ENCODE measurements at places on chromosomes 2 and 18.

DNA sequence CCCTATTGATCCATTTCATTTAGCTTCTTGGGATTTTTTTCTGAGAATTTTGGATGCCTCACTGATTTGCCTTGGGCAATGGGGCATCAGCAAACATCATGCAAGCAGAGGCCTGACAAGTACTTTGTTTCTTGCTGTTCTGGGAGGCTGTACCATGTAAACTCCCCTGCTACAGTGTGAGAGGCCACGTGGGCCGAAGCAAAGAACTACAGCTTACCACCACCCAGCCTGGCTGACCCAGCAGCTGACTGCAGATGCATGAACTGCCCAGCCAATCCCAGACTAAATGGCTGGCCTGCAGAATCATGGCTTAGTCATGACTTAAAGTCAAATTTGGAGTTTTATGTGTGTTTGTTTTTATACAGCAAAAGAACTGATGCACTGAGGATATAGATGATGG lies 579.9 kb downstream of the CNTNAP5 start:
- DNase-seq = no peak

GRCh38 chr2:152861349-152861942 lies 143.0 kb downstream of the ARL6IP6 start:
- DNase-seq = no peak

DNA sequence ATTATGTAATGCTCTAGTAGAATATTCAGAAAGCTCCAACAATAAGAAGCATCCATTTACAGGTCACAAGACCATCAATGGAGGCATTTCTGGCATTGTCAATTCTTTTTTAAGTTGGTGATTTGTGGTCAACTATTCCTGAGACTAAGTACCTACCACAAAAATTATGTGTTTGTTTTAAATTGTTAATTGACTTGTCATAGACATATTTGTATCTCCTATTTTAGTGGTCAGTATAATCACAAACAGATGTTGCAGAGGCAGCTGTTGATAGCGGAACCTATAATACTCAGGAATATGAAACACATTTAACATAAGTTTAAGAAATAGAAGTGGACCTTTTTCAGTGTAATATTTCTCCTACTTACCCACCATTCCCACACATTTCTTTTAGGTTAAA lies 430.1 kb downstream of the CCDC85A start:
- no peak for DNase-seq

- DNase-seq = no peak
Observed at GRCh38 chr2:11128243-11128951, 26.9 kb upstream of the SLC66A3 start.

GRCh38 chr2:86476092-86476491 lies 34.9 kb downstream of the KDM3A start:
- DNase-seq = no peak

DNA sequence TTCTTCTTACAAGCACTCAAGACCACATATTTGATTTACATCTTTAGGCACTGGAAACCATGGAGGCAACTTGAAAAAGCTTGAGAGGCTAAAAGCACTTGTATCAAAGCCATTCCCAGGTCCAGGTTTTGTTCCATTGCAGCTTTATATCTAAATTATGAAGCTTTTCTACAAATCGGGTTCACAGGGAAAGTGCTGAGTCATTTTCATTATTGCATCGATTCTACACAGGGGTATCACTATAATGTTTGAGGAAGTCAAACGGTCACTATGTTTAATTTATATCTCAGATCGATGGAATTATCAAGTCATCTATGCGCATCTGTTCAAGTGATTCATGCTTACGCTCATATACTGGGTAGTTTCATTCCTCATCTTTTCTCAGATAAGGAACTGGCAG lies 118.7 kb downstream of the VWC2L start:
- no peak for DNase-seq

- no peak for DNase-seq
Observed at GRCh38 chr2:232698556-232699091, 1.5 kb downstream of the GIGYF2 start.

DNA sequence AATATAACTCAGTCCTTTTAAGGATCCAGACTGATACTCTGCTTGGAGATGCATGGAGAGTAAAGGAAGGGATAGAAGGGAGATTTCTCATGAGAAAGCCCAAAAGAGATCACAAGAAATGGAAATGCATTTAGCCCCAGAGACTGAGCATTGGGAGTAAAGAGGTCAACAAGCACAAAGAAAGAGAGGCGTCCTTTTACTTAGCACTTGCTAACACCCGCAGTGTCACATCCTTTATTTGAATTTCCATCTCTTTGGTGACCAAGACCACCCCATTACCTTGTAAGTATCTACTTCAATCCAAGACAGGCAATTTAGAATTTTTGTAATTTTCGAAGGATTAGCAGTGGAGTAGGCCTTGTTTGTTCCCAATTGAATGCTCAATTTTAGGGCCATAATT lies 111.8 kb upstream of the DCC start:
- DNase-seq = no peak

DNA sequence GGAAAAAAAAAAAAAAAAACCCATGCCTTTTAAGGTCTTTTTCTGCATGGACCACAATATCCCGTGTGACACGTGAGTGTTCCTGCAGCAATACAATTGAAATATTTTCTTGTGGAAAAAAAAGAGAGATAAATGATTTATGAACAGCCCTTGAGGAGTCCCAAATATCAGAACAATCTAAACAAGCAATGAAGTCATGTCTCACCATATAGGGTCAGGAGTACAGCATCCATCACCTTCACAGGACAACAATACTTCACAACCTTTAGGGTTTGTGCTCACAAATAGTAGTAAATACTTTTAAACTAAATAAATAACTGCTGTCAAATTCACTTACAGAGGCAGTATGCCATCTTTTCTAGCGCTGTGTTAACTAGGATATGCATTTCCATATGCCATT lies 87.9 kb downstream of the ZEB2 start:
- DNase-seq = no peak

DNA sequence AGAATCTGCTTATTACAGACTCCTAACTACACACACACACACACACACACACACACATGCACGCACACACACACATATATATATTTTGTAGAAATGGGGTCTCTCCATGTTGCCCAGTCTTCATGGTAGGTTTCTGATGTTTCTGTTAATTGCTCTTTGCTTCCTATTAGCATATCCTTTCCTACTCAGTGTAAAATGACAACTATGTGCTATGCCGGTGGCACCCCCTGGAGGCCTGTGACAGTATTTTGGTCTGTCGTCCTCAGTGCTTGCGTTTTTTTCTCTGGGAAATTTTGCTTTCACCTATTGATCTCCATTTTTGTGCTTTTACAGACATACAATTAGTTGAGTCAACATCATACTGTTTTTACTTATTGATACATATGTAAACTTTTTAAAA lies 322.1 kb downstream of the LRRTM1 start:
- DNase-seq = no peak

- DNase-seq = no peak
Observed at GRCh38 chr18:60466677-60467076, 94.1 kb upstream of the MC4R start.

DNA sequence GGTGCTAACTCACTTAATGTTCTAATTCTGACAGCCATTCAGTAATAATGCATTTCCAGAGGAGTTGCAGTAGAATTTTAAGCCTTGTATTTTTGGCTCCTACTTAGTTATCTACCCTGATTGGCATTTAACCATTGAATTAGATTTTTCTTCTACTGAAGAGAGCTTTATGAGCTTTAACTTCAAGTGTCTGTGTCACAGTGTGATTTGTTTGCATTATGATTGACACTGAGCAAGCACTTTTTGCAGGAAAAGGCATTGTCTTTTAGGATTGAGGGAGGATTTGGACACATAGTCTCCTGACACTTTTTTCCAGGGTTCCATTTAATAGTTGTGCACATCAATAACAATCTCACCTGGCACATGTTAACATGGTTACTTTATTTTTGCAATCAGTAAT lies 26.7 kb downstream of the LYPD6 start:
- DNase-seq = no peak

DNA sequence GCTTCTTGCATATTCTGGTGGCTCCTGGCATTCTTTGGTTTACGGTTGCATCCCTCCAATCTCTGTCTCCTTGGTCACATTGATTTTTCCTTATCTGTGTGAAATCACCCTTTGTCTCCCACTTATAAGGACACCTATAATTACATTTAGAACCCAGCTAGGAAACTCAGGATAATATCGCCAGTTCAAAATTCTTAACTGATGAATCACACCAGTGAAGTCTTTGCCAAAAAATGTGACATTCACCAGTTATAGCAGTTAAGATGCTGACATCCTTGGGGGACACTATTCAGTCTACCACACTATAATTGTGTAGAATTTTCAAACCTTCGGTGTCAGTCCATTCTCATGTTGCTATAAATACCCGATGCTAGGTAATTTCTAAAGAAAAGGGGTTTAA lies 320.2 kb downstream of the TMX3 start:
- DNase-seq = no peak

DNA sequence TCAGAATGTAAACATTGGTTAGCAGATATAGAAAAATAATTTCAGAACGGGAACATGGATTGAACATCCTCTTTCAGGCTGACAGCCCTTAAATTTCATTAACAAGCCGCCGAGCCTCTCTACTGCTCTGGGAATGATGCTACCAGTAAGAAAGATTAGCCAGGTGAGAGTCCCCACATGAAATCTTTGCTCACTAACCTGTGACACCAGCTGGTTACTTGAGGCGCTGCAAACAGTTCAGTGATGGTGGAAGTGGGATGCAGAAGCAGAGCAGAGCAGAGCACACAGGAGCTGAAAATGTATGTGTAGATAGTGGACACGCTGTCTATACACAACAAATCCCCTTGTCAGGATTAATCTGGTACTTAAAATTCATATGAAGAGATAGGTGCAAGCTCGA lies 721.1 kb downstream of the DPP10 start:
- no peak for DNase-seq

DNA sequence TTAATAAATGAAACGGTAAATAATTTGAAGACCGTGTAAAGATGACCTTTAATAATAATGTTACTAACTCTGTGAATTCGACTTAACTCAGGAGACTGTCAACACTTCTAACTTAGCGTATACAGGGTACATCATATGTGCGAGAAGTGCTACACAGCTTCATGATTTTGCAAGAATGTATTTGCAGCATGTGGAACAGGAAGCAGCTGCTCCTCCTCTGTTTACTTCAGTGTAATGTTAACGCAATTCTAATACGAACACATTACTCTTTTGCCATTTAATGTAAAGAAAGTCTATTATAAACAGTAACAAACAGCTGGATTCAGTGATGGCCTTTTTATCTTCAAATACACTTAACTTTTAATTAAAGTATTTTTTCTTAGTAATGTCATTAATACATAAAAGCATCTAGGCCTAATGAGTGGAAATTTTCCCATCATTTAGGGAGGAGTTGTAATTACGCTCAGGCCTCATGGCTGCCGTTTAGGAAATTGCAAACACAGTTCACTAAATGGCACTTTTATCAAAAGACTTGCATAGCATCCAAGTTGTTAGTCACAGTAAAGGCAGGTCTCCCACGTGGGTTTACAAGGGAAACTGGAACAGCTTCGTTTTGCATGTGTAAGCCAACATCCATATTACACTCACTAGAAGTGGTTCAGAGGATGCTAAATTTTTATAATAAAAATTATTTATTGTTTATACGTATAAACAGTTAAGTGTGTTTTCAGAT lies 635.7 kb downstream of the FBXO15 start:
- DNase-seq = no peak

DNA sequence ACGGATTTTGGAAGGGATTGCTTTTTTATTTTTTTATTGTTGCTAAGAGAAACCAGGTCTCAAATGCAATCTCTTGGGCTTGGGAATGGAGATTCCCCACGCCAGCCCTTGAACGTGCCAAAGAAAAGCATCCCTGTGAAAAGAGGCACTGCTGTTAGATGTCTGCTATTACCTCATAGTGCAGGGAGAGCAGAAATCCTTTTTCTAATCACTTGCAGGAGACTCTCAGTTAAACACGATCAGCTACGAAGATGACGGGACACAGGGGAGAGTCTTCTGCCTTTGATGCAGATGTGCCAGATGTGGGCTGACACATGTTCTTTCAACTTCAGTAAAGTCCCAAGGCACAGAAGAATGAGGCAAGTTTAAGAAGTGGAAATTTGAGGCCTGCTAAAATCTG lies 381.6 kb upstream of the TRIB2 start:
- no peak for DNase-seq

DNA sequence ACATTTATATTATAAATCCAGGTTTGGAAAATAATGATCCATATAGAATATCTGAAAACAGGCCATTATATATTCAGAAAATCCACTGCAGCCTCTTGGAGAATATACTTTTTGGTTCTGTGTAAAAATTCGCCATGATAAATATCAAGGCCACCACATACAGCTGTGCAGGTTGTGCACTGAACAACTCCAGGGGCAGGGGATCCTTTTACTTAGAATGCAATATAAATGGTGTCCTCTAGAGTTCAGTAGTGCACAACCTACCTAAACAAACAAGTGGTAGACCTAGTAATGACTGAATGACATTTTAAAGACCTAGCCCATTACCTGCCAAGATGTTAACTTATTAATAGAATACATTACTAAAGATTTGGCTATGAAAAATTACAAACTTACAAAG lies 22.4 kb downstream of the MOGAT1 start:
- DNase-seq = no peak

DNA sequence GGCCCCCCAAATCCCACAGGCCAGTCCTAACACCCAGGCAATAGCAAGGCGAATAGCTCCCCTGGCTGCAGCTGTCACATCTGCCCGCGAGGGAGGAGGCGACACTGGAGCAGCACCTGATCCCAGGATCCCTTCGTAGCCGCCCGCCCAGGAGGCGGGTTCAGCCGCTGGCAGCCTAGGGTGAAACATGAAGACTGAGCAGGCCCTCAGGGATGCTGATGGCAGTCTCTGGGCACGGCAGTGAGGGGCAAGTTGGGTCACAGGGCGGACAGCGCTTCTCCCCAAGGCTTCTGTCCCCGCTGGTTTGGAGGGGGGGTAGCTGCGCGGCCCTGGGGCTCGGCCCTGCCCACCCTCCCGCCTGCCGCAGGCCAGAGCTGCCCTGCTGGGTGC lies 1.9 kb downstream of the DNMT3A start:
- no peak for DNase-seq

- DNase-seq = no peak
Observed at GRCh38 chr2:209471037-209471436, 47.2 kb downstream of the MAP2 start.

DNA sequence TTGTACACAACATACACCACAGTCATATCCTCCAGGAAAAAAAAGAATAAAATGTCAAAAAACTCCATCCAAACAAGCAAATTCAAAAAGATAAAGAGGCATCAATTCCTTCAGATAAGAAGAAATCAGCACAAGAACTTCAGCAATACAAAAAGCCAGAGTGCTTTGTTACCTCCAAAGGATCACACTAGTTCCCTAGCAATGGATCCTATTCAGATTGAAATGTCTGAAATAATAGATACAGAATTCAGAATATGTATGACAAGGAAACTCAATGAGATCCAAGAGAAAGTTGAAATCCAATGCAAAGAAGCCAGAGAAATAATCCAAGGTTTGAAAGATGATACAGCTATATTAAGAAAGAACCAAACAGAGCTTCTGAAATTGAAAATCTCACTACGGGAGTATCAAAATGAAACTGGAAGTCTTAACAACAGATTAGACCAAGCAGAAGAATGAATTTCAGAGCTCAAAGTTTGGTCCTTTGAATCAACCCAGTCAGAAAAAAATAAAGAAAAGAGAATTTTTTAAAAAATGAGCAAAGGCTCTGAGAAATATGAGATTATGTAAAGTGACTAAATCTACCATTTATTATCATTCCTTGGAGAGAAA lies 80.6 kb downstream of the TRABD2A start:
- no peak for DNase-seq

Measured in lower leg skin (tissue), 4 donors.